DMS53 (cell line): ENCODE measurements at places on chromosomes 7 and 10.

- DNase-seq = peak; percentile 91
Observed at GRCh38 chr7:28389504-28390395, 22.6 kb upstream of the CREB5 start.

- no peak for DNase-seq
Observed at GRCh38 chr7:53485354-53485753, 449.9 kb downstream of the POM121L12 start.

GRCh38 chr10:8037941-8038894 is 16.3 kb upstream of the GATA3 start:
- DNase-seq = no peak

DNA sequence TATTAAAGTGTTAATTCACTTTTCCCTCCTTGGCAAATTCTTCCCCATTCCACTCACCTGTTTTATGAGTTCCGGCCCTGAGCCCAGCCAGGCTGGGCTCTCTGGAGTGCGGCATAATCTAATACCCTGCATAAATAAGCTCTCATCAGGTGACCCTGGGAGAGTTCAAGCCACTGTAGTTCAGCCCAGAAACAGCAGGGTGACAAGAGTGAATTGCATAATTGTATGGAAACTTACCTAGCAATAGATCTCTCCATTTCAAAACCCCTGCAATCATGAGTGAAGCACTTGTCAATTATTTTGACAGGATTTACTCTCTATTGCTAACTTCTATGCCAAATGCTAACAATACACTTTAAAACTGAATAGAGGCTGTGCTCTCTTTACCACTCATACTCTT is 94.7 kb downstream of the OSBPL3 start:
- peak; percentile 89 for DNase-seq

DNA sequence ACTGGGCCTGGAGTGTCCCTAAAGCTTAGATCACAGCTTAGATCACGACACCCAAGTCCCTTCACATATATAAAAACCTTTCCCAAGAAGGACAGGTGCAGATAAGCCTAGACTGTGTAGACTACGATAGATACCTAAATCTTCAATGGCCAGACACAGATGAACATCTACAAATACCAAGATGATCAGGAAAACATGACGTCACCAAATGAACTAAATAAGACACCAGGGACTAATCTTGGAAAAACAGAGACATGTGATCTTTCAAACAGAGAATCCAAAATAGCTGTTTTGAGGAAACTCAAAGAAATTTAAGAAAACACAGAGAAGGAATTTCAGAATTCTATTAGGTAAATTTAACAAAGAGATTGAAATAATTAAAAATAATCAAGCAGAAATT is 1082.6 kb upstream of the PHF14 start:
- no peak for DNase-seq

GRCh38 chr7:94049615-94050014 is 45.5 kb upstream of the BET1 start:
- DNase-seq = peak; percentile 55

GRCh38 chr7:70005480-70005879 is 407.2 kb downstream of the AUTS2 start:
- no peak for DNase-seq

GRCh38 chr10:6912929-6913328 is 332.9 kb upstream of the PRKCQ start:
- DNase-seq = no peak

GRCh38 chr10:20625868-20626267 is 271.2 kb downstream of the NEBL start:
- DNase-seq = no peak

DNA sequence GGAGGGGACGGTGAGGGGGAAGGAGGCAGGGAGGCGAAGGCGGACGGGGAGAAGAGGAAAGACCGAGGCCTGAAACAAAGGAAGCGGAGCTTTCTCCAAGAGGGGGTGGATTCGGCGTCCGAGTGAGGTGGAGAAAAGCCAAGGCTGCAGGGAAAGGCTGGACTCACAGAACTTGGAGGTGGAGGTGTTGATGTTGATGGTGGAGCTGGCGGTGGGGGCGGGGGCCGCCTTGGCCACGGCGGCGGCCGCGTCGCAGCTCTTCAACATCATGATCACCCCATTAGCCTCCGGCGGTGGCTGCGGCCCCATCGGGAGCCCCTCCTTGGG is 578 bp downstream of the CACUL1 start:
- peak; percentile 64 for DNase-seq

GRCh38 chr10:29280488-29280840 is 8.4 kb upstream of the LYZL1 start:
- no peak for DNase-seq

DNA sequence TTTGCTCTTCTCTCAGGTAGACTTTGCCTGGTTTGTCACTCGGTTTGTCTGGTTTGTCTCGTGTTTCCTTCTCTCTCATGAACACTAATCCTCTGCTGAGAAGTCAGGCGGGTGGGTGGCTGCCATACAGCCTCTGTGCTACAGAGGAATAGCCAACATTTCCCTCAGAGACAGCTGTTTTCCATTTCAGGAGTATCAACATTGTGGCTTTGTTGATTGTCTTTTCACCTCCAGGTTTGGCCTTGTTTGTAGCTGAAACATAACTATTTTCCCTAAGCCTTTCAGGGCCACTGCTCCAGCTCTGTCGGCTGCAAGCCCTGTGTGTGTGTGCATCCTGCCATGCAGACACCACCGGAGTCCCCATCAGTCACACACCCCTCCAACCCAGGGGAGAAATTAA is 122.8 kb downstream of the BAMBI start:
- DNase-seq = no peak

DNA sequence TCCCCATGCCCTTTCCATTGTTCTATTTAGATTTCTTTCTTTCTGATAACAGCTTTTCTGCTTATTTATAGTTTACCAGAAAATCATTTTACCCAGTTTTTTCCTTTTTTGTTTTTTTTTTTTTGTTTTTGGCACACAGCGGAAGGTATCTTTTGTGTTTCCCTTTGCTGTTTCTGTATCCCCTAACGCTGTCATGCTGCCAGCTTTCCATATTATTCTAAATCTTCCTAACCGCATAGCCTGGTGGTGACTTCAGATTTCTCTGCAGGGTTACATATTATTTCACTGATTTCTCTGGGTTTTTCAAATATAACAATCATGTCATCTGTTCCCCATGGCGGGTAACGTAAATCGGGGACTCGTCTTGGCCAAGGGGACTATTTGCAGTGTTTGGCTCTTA is 4.0 kb upstream of the SLC29A4 start:
- DNase-seq = no peak

DNA sequence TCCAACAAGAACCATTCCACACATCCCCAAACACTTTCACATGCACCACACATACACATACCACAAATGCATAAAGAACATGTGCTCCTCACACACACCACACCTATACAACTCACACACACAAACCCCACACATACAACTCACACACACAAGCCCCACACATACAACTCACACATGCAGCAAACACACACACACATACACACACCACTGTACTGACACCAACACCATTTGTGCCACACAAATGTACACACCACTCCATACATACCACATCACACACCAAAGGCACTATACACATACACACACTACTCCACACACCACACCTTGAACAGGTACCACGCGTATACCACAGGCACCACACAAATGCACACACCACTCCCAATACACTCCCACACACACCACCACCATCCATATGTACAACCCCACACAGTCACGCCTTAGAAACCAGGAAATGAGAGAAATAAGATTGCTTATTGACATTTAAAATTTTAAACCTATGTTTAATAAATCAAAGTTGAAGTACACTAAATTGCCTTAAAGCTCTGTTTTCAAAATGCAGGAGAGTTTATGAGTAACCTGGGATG is 107.4 kb downstream of the ARL4A start:
- no peak for DNase-seq

- DNase-seq = peak; percentile 63
Observed at GRCh38 chr10:133276435-133277201, at the start of gene ADAM8. Gene ADAM8 (minus strand): TSS chr10:133276868. CDS start chr10:133276817, 51 bp downstream.

- no peak for DNase-seq
Observed at GRCh38 chr10:28959850-28960501, 282.7 kb downstream of the BAMBI start.

DNA sequence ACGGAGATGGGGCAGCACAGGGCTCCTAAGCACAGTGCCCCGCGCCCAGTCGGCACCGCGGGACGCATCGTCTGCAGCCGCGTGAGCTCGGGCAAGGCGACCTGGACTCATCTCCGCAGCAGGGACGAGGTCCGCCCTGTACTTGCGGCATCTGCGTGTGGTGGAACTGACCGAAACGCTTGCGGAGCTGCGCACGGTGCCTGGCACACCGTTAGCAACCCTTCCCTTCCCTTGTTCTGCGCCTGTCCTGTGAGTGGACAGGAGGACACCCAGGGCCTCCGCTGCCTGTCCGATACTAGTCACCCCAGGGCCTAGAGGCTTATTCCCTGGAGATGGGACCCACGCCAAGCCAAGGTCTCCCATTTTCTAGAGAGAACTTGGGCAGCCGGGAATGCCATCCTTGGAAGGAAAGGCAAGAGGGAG is 98.5 kb downstream of the WDR11 start:
- DNase-seq = no peak

GRCh38 chr10:71367271-71367670 is 29.4 kb upstream of the CDH23 start:
- DNase-seq = no peak

GRCh38 chr10:113610631-113611601 is 52.9 kb downstream of the NRAP start:
- DNase-seq = peak; percentile 40

GRCh38 chr10:45373003-45373575 is 927 bp upstream of the ALOX5 start:
- peak; percentile 69 for DNase-seq

- DNase-seq = no peak
Observed at GRCh38 chr10:31262672-31263071, 56.3 kb upstream of the ZEB1 start.

DNA sequence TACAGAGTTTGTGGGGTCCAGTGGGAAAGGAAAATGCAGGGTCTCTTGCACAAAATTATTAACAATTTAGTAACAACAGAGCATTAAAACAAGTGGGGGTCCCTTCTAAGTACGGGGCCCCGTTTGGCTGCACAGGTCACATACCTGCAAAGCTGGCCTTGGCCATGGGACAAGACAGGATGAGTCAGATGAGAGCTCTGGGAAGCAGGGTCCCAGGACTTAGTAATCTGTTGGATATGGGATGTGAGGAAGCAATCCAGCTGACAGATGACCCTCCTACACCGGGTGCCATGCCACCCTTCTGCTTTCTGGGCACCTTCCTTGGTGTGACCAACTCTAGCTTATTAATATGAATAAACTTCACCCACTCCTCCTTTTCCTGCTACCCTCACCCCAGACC is 3.2 kb upstream of the DUSP5 start:
- peak; percentile 9 for DNase-seq

DNA sequence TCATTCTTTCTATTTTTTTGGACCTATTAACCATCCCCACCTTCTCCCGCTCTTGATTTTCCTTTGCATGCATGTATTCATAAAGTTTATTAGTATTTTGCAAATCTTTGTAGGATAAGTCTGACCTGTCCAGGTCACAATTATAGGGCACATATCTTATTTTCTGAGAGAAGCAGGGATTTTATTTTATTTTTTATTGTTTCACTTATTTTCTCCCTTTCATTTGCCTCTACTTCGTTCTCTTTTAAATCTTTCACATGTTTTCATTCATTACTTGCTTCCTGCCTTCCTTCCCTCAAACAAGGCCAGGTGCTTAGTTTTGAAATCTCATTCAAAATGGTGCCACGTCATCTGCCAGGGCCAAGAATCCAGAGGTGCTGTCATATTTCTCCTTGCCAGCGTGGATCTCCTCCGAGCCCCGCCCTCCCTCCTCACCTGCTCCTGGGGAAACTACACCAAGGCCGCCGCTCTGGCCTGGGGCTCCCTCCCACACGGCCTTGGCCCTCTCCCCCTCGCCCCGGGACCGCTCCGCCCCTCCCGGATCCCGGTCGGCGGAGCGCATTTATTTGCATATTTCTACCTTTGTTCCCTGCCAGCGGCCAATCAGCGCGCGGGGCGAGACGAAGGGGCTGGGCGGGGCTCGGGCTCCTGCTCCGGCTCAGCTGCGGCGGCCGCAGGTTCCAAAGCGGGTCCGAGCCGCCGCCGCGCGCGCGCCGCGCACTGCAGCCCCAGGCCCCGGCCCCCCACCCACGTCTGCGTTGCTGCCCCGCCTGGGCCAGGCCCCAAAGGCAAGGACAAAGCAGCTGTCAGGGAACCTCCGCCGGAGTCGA is at the start of gene TSPAN13:
Gene TSPAN13, plus strand, starts transcription at position 654 of the 830 bp plus-strand sequence. CDS start 213 bp downstream, outside the sequence.
- peak; percentile 99 for DNase-seq

GRCh38 chr10:16314259-16314658 is 122.6 kb upstream of the PTER start:
- peak; percentile 63 for DNase-seq

GRCh38 chr10:132506711-132507408 is 30.7 kb upstream of the INPP5A start:
- DNase-seq = no peak

- DNase-seq = no peak
Observed at GRCh38 chr10:6202098-6202683, 541 bp upstream of the PFKFB3 start.

DNA sequence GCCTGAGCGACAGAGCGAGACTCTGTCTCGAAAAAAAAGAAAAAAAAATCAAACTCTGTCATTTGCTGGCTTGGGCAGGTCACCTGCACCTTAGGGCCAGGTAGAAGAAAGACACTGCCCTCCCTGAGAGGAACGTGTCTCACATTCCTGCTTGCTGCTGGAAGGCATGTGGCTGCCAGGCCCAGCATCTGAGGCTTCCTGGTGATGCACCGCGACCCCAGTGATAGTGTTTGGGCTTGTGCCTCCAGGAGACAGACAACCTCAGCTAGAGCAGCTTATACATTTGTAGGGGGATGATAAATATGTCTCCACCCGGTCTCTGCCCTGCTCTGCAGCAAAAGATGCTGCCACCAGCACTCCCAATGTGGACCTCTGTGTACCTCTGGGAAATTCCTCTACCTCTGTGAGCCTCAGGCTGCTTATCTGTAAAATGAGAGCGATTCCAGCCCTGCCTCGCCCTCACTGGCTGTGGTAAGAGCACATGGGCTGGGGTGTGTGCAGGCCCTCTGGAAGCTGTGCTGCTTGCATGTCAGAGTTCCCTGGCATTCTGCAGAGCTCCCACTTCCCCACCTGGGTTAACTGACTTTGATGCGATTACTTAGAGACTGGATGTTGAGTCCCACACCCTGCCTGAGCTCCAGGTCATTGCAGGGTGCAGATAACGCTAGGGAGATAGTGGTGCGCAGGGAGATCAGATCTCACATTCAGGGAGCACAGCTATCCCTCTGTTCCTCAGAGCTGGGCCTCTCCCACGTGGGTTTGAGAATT is 19.9 kb downstream of the SLC29A3 start:
- DNase-seq = peak; percentile 37
